ENCODE measurements at places on chromosomes 3 and 15. TPM values are rescaled to one million over a fixed set of nuclear protein-coding genes. Genes with fewer than 3 reads are reported as not detected.

CACNA1D gene
- total RNA-seq = 1.9 TPM

C3orf22 gene
- not detected for total RNA-seq

STRIT1 gene
- not detected for total RNA-seq

ADIPOQ gene
- total RNA-seq = not detected

HIGD2B gene
- total RNA-seq = not detected

CFAP100 gene
- not detected for total RNA-seq

VIPR1 gene
- total RNA-seq = 5.6 TPM

All from fibroblast of the aortic adventitia (primary cell).